ENCODE measurements at places on chromosomes 13 and 19. TPM values are rescaled to one million over a fixed set of nuclear protein-coding genes. Genes with fewer than 3 reads are reported as not detected.

Gene ZNF625
- total RNA-seq = 3.9 TPM

Gene ZNF30
- 4.2 TPM for total RNA-seq

Gene ATP4A
- not detected for total RNA-seq

- no peak overlapping the region for H3K27ac ChIP-seq
- peaks cover 2% of the 10 kb centered on the region for H3K27me3 ChIP-seq
- no peaks in the 10 kb centered on the region for H3K4me1 ChIP-seq
- H3K4me3 ChIP-seq = no peak overlapping the region
- H3K36me3 ChIP-seq = no peaks in the 10 kb centered on the region
Observed at GRCh38 chr13:30859326-30859725, 46.7 kb upstream of the MEDAG start.

Gene CYP4F12
- not detected for total RNA-seq

Gene TMED1
- total RNA-seq = 12.9 TPM

- H3K27ac ChIP-seq = no peak overlapping the region
- H3K36me3 ChIP-seq = peaks cover 10% of the 10 kb centered on the region
- DNase-seq = no peak
- H3K4me1 ChIP-seq = no peaks in the 10 kb centered on the region
Observed at GRCh38 chr19:49462492-49462891, 9.5 kb downstream of the ALDH16A1 start.
